Activated CD4-positive, CD25-positive, alpha-beta regulatory T cell treated with anti-CD3 and anti-CD28 coated beads, Interleukin-2, amount 50 U/mL, for 24 hours (primary cell): ENCODE measurements at places on chromosomes 5 and 9.

GRCh38 chr5:5650242-5650641, 227.8 kb downstream of the ICE1 start:
- ATAC-seq = no peak

GRCh38 chr9:34690983-34691935, at the start of gene CCL19:
Gene CCL19 (minus strand): TSS chr9:34691276. CDS start chr9:34691139, 137 bp downstream.
- ATAC-seq = no peak

GRCh38 chr9:89418882-89419640, 78.9 kb downstream of the SEMA4D start:
- ATAC-seq = peak; percentile 25

GRCh38 chr5:115510145-115510645, 34.4 kb downstream of the FEM1C start:
- no peak for ATAC-seq

GRCh38 chr9:106324591-106325280, 538.2 kb upstream of the ZNF462 start:
- ATAC-seq = no peak

DNA sequence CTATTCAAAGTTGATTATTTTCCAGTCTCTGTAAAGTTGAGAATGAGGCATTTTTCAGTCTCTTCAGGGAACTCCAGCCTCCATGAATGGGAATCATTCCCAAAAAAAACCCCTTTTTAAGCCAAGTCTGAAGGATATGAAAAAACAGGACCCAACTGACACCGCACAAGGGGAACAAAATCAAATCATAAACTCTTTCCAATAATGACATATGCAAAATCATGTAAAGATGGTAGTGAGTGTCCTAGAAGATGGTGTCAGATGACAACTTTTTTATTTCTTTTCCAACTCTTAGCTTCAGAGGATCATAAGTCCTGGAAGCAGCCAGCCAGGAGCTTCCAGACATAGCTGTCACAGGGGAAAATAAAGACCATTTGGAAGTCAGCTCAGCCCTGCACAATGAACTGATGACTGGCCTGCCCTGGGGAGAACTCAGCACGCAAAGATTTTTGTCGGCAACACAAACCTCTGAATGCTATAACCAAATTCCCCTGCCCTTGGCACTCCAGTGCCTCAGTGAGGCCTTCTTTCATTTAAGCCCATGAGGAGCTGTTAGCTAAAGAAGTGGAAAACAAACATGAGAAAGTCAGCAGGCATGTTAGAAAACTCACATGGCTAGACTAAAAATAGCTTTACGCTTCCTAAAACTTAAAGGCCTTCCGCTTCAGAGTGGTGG, 85.4 kb downstream of the SLC1A3 start:
- no peak for ATAC-seq

DNA sequence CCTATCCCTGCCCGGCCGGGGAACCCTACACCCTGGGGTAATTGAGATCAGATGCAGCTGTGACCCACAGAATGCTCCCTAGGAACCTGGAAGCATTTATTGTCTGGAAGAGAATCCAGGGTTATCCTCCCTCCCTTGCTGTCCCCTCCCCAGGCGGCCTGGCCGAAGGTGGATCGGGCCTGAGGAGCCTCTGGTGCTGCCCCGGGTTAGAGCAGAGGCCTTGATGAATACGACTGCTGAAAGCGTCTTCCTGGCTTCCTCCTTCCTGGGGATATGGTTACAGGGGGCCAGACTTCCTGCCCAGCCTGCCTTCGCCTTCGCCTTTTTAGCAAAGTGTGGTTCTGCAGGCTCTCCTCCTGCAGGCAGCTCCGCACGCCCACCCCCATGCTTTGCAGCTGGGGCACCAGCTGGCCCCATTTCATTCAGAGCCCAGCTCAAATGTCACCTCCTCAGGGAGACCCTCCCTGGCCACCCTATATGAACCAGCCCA, 22.5 kb upstream of the PTGS1 start:
- no peak for ATAC-seq

- no peak for ATAC-seq
Measured at GRCh38 chr9:13974891-13975290, 339.1 kb downstream of the NFIB start.

DNA sequence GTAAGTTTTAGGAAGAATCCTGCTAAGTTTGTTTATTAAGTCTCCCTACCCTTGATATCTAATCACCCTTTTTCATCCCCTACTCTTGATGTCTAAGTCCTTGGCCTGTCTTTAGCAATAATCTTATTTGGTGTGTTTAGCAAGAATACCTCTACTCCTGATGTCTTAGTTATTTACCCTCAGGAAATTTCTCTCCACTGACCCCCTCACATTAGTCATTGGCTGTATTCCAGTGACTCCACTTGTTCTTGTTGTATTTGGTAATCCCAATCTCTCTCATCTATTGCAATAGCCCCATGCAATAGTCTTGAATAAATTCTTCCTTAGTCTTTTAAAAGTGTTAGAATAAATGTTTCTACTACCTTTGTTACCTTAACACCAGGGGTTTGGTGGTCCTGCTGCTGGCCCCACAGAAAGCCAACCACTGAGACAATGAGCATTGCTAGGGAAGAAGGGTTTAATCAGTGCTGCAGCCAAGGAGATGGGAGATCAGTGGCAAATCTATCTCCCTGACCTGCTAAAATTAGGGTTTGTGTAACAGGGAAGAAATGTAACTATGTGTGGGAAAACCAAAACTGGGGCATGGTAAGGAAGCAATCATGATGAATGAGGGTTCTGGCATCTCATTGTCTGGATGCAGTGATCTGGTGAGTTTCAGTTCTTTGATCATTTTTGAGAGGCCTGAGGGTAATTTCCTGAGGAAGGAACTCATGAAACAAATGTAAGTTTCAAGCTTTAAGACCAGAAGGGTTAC, 236.4 kb upstream of the DAB2 start:
- ATAC-seq = no peak

GRCh38 chr5:74816875-74817274, 49.3 kb downstream of the FAM169A start:
- ATAC-seq = no peak

- ATAC-seq = no peak
Measured at GRCh38 chr9:35691757-35692301, 2.1 kb upstream of the TPM2 start.

- no peak for ATAC-seq
Measured at GRCh38 chr9:14209399-14210345, 104.3 kb downstream of the NFIB start.

- ATAC-seq = no peak
Measured at GRCh38 chr9:89996116-89996515, 391.3 kb downstream of the GADD45G start.

DNA sequence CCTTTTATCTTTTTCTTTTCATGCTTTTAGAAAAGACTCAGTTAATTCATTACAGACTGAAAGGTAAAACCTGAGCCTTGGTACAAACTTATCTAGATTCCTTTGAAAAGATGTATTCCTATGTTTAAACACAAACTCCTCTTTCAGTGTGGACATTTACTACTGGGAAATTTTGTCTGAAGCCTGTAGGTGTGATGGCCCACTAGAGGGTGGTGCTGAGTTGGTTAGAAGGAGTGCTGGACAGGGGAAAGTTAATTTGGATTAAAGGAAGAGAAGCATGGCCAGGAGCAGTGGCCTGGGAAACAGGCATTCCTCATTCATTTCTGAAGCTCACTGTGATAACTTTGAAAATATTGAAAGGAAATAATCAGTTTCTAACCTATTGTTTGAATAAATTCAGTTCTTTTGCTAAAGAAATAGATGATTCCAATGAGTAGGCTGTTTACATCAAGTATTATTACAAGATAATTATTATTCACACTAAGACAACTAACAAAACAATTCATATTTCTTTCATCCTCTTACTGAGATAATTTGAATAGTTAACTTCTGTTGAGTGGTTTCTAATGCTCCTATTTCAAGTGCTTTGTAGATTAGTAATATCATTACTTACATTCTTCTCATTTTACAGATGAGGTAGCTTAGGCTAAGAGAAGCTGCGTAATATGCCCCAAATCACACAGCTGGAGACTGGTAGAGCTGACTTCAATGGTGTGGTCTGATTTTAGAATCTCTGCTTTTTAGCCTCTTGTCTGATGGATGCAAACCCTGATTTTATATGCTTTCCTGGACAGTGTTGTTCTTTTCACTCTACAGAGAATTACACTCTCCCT, 150.9 kb downstream of the ADGRV1 start:
- ATAC-seq = no peak

DNA sequence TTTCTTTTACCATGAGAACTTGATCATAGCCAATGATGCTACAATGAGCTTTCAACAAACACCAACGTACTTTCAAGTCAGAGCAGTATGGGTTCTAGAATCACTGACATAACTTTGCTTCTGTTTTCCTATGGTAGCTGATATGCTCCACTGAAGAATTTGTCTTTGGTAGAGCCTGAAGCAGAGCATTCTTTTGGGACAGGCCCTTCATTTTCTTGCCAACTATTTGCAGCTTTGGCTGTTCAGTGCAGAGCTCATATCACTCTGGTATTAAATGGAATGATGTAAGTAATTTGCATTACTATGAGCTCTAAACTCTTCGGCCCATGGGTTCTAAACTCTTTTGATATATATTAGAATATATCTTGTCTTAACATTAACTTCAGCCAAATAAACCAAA, 51.8 kb upstream of the APC start:
- ATAC-seq = no peak

DNA sequence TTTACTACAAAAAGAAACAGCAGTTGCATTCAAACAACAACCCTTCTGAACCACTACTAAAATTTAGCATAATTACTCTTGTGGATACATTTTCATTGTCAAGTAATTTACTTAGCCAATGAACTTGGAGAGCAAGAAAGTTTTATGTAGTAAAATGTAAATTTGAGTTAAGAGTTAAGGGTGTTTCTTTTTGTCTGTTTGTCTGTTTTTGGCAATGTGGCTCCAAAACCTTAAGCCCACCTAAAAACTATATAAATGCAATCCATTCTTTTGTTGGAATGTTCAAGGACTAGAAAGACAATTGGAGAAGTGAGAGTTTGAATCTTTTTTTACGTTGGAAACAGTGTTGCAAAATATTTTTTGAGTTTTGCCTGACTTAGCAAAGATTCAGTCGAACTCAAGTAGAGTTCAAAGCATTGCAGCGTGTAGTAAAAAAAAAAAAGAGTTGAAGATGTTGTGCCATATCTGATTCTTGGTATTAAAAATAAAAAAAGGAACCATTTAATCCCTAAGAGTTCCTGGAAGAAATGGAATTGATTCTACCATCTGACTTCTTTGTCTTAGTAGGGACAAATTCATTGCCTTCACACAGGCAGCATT, 867 bp downstream of the SYK start:
- ATAC-seq = no peak

- no peak for ATAC-seq
Measured at GRCh38 chr9:125694478-125694877, 12.5 kb downstream of the MAPKAP1 start.

- no peak for ATAC-seq
Measured at GRCh38 chr5:119358530-119358900, 2.7 kb downstream of the TNFAIP8 start.

DNA sequence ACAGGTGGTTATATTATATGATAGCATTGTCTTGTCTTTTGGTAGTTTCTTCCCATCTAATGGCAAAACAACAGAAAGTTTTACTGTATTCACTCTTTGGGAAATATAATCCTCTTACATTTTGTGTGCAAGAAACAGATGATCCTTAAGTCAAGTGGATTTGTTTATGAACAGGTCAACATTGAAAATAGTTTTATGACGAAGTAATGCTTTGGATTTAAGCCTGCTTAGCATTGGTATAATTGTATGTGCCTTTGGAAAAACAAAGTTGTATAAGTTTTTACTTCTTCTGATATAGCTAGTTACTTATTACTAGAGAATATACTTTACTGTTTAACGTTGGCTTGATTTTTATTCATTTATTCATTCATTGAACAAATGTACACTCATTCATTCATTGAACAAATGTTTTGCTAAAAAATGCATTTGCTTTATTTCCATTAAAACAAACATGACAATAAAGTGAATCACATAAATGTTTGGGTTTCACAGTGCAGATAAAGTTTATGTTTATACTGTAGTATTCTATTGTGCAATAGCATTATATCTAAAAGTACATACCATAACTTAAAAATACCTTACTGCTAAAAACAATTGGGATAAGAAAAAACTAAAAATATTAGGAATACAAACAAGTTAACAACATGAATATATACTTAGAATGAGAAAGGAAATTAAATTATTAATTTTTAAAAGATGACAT, 12.3 kb downstream of the SGCD start:
- no peak for ATAC-seq

GRCh38 chr5:59361454-59361853, 532.1 kb downstream of the PDE4D start:
- ATAC-seq = no peak

GRCh38 chr5:122612901-122613300, 162.0 kb upstream of the SNX2 start:
- ATAC-seq = no peak

GRCh38 chr5:25990771-25991170, 1047.6 kb downstream of the CDH9 start:
- no peak for ATAC-seq

GRCh38 chr5:155827949-155828348, 499.0 kb upstream of the SGCD start:
- ATAC-seq = no peak

- no peak for ATAC-seq
Measured at GRCh38 chr9:85600675-85601263, 141.0 kb downstream of the AGTPBP1 start.

- ATAC-seq = no peak
Measured at GRCh38 chr9:92729735-92730155, 34.9 kb downstream of the BICD2 start.

DNA sequence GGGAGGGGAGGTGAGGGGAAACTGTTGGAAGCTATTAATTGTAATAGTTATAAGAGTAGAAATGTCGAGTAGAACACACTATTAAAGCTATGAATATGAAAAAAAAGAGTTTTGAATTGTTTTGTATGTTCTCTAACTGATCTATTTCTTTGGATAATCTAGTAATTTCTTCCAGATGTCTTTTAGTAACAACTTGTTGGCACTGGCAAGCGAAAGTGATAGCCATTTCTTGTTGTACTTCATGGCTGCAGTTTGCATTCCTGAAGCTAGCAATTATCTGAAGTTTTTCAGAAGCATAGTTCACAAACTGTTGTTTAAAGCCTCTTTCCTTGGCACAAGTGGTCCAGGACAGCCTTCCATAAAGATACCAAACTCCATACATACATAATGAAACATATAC, 49.4 kb upstream of the SPATA31C2 start:
- no peak for ATAC-seq

DNA sequence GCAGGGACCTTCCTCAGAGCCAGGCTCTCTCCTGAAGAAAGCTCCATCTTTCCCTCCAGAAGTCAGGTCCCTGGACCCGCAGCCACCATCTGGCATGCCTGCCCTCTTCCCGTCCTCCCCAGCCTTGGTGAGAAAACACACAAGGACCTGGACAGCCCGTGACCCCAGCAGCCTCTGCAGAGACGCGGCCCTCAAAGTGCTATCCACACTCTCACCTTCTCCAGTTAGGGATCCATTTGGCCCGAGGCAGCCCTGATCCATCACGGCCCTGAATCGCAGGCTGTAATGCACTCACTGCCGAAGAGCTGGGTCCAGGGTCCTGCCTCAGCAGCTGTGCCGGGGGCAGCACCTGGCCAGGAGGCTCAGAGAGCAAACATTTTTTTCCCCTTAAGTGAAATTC, 185.1 kb downstream of the OLFM1 start:
- no peak for ATAC-seq
